HuH-7.5 (cell line): ENCODE measurements at places on chromosomes 13 and 19.

DNA sequence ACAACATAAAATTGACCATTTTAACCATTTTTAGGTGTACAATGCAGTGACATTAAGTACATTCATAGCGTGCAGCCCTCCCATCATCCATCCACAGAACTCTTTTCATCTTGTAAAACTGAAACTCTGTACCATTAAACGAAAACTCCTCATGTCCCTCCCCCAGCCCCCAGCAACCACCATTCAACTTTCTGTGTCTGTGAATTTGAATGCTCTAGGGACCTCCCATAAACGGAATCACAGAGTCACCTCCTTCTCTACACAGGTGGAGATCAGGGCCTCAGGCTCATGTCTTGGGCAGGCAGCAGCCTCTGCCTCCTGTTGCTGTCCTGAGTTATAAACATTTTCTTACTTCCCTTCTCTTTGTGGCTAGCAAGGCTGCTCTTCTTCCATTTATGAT lies 7.3 kb upstream of the CCNE1 start:
- DNase-seq, result no peak

GRCh38 chr19:42140125-42140754 lies 8.0 kb upstream of the POU2F2 start:
- DNase-seq, result no peak

GRCh38 chr13:91236182-91236581 lies 111.3 kb upstream of the MIR17HG start:
- DNase-seq, result no peak

DNA sequence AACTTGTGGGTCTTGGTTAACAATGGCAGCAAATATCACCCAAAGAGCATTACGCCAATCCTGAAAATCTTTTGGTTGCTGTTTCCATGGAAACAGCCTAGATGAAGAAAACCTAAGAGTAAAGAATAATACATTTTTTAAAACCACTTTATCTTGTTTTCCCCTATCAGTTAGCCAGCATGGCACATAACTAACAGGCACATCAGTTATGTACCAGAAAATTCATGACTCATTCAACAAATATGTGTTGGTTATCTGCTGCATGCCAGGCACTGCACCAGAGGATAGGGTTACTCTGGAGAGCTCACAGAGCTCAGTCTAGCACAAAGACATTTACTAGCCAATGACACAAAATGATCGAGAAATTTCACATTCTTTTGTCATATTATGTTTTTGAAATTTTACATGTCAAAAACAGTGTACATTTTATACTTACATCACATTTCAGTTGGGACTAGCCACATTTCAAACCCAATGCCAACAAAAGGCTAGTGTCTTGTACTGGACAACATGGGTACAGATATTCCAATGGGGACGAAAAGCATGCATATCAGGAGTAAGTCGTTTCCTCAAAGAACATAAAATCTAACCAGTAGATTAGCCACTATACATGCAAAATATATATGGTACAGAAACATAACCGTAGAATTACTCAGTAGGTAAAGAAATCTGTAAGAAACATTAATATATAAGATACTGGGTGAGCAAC lies 20.3 kb downstream of the LNX2 start:
- DNase-seq, result no peak

GRCh38 chr19:1079566-1080111 lies 12.7 kb downstream of the ARHGAP45 start:
- no peak for DNase-seq

- peak; percentile 32 for DNase-seq
Measured at GRCh38 chr13:110869805-110870706, 44.8 kb downstream of the ANKRD10 start.

DNA sequence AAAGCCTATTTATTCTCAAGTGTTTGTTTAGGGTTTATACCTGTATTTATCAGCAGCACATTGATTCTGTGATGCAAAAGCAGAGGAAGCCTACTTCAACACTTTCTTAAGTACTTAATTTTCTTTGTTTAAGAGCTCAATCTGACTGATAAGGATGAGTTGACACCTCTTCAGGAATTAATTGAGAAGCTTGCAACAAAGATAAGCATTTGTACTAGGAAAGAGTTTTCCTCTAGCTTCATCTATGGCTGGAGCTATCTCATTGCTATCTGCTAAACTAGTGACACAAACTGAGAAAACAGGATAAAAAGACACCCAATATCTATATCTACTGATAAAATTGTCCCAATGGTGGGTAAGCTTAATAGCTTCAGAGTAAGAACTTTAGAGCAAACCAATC lies 170.1 kb upstream of the SLITRK6 start:
- no peak for DNase-seq

- DNase-seq, result no peak
Measured at GRCh38 chr13:44934724-44935123, 54.5 kb downstream of the NUFIP1 start.

DNA sequence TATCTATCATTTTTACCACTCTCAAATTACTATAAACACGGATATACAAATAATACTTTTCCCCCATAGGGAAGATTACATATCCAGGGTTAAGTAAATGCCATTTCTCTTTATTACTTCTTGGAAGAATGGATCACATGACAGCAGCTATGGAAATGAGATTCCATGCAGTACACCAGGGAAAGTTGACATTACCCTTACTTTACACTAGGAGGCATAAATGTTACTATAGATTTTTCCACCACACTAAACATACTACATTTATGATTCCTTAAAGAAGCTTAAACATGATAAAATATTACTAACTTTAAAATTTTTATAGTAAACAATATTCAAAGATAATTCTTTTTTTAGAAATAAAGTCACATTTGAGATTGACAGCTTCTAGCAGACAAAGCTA lies 611.4 kb downstream of the PCDH9 start:
- peak; percentile 9 for DNase-seq

DNA sequence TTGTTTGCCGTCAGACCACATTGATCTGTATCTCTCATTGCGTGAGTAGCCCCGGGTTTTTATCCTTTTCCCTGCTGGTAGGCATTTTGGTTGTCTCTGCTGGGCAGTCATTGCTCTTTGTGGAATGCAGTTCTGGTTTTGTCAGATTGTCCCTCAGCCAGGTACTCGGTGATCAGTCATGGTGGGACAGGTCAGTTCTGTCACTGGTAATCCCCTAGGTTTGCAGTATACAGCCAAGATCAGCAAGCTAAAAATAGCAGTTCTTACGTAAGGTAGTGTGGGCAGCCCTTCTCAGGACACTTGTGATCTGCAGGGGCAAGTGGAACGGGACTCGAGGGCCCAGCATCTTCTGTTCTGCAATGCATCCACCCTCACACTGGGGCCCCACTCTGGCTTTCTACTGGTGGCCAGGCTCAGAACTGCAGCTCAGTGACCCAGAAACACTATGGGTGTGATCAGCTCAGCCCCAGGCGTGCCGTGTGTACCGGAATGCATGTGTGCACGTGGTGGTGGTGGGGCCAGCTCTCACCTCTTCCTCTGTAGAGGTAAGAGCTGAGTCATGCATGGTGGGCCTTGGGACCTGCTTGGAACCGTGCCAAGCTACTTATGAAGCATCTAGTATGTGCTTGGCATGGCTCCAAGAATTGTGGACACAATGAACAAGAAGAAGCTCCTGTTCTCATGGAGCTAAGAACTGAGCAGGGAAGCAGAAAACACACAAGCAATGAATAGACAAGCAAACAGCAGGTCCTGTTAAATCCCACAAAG lies 6.3 kb downstream of the PLEKHF1 start:
- peak; percentile 40 for DNase-seq

DNA sequence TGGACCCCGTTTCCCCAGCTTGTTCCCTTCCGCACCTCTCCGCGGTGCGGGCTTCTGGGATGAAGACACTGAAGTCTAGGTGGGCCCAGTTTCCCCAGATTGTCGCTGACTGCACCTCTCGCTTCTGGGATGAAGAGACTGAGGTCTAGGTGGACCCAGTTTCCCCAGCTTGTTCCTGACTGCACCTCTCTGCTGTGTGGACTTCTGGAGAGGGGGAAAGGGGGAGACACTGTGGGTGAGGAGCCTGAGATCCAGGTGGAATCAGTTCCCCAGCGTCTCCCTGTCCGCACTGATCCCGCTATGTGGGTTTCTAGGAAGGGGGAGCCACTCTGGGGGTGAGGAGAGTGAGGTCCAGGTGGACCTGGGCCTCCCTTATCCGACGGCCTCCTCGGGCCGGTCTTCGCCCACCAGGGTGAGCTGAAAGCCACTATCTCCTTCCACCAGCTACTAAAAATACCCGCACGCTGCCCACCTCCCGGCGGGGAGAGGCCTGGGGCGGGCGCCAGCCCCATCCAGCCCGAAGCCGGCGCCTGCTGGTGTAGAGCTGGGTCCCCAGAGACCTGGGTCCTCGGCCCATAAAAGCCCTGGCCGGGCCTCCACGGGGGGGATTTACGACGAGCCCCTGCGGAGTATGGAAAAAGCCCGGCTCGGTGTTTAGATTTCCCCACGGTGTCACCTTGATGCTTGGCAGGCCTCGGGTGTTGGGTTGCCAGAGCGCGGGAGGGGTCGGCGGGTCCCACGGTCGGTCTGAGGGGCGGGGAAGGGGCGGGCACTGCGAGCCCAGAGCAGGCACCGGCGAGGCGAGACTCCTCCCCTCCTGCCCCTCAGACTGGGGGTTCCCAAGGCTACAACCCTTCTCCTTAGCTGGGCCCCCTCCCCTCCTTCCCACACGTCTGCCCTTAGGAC lies 10.6 kb downstream of the FUT6 start:
- DNase-seq, result no peak
